B cell (primary cell): ENCODE measurements at places on chromosomes 6 and 20.
A peak's percentile ranks its signal among the peaks of the same experiment; 100 is the strongest.

DNA sequence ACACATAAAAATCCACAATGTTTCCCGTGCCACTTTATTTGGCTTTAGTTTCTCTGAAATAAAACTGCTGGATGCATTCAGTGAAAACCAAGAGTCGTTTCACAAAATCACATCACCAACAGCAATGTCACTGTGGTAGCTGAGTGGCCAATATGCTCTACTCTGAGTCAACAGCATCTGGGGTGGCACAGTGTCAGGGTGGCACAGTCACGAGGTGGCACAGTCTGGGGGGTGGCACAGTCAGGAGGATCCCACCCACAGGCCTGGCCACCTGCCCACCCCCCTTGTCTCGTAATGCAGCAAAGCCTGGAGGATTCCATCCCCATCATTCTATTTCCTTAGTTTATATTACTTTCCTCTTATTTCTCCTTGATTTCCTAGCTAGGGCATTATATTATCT is 87.0 kb downstream of the ANKRD60 start:
- DNase-seq = no peak
- no peak overlapping the region for H3K27ac ChIP-seq
- H3K27me3 ChIP-seq = no peaks in the 10 kb centered on the region
- no peaks in the 10 kb centered on the region for H3K4me1 ChIP-seq
- H3K4me3 ChIP-seq = no peak overlapping the region

- DNase-seq = no peak
- no peaks in the 10 kb centered on the region for H3K4me1 ChIP-seq
- no peak overlapping the region for H3K4me3 ChIP-seq
- H3K27ac ChIP-seq = no peak overlapping the region
- H3K36me3 ChIP-seq = no peaks in the 10 kb centered on the region
- H3K27me3 ChIP-seq = no peaks in the 10 kb centered on the region
Observed at GRCh38 chr6:137958811-137959565, 91.9 kb downstream of the TNFAIP3 start.

DNA sequence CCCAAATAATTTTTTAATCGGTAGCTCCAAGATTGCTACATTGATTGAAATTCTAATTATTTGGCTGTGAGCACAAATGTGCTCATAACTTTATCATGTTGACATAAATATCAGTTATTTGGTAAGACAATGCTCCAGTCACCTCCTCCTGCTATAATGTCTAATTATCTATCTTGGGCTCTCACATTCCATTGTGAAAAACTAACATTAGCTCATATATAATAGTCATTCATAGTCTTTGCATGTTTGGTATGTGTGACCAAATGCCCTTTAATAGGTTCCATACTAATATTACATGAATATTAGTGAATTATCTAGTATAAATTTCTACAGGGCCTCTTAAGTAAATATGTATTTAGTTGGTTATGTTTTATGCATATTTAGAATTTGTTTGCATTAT is 185.6 kb upstream of the MCHR2 start:
- no peaks in the 10 kb centered on the region for H3K4me1 ChIP-seq
- H3K27me3 ChIP-seq = no peaks in the 10 kb centered on the region
- no peak overlapping the region for H3K27ac ChIP-seq
- H3K36me3 ChIP-seq = no peaks in the 10 kb centered on the region

GRCh38 chr20:37144856-37145404 is 34.2 kb upstream of the RPN2 start:
- no peak for DNase-seq
- H3K4me3 ChIP-seq = no peak overlapping the region
- H3K4me1 ChIP-seq = no peaks in the 10 kb centered on the region
- no peaks in the 10 kb centered on the region for H3K36me3 ChIP-seq
- H3K27me3 ChIP-seq = no peaks in the 10 kb centered on the region

GRCh38 chr6:128337619-128338018 is 182.8 kb downstream of the PTPRK start:
- H3K4me1 ChIP-seq = no peaks in the 10 kb centered on the region
- no peaks in the 10 kb centered on the region for H3K27me3 ChIP-seq
- H3K4me3 ChIP-seq = no peak overlapping the region
- no peak overlapping the region for H3K27ac ChIP-seq

GRCh38 chr6:44074439-44074812 is 52.8 kb downstream of the MRPL14 start:
- no peak overlapping the region for H3K27ac ChIP-seq
- no peaks in the 10 kb centered on the region for H3K27me3 ChIP-seq
- H3K4me3 ChIP-seq = no peak overlapping the region
- DNase-seq = peak; percentile 83

- no peak overlapping the region for H3K27ac ChIP-seq
- no peak for DNase-seq
- no peaks in the 10 kb centered on the region for H3K36me3 ChIP-seq
- H3K4me3 ChIP-seq = no peak overlapping the region
- H3K27me3 ChIP-seq = no peaks in the 10 kb centered on the region
- no peaks in the 10 kb centered on the region for H3K4me1 ChIP-seq
Observed at GRCh38 chr6:85388531-85388930, 61.4 kb upstream of the NT5E start.
